ENCODE measurements at places on chromosomes 7 and 10.

GRCh38 chr7:2632733-2633537 is 1.1 kb downstream of the TTYH3 start:
- peak; percentile 67 for DNase-seq

DNA sequence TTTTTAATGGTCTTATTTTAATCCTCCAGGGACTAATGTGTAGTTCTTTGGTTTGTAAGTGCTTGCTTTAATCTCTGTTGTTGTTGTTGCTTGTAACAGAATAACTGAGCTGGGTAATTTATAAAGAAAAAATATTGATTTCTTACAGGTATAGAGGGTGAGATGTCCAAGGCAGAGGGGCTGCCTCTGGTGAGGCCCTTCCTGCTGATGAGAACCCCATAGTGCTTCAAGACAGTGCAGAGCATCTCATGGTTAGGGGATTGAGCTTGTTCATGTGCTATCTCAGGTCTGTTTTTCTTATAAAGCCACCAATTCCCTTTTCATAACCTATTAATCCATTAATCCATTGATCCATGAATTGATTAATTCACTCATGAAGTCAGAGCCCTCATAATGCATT is 516.3 kb upstream of the KCND2 start:
- no peak for DNase-seq

GRCh38 chr10:105514106-105514505 is 873.0 kb downstream of the SORCS3 start:
- DNase-seq, result no peak

DNA sequence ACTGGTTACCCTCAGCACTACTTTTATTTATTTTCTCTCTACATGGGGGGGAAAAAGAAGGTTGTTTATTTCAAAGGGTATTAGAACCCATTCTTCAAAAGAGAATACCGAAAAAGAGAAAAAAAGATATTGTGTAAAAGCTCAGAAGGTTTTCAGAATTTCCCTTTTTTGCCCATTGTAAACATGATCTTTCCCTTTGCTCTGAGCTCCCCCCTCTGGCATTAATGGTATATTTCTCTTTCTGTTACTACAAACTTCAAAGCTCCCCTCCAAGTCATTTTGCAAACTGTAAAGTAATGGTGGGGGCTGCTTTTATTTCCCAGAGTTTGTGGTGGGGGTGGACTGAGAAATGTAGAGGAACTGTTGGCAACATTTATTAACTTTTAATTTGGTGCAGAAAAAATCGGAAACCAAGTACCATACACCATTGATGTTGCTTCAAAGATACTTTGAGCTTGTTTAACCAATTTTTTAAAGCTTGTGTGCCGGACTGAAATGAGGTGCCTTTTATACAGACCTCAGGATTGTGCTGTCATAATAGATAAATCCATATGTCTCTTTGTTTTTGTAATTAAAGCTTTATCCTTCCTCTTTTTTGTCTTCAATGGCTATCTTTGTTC is 181.5 kb downstream of the EXOC4 start:
- DNase-seq, result no peak

DNA sequence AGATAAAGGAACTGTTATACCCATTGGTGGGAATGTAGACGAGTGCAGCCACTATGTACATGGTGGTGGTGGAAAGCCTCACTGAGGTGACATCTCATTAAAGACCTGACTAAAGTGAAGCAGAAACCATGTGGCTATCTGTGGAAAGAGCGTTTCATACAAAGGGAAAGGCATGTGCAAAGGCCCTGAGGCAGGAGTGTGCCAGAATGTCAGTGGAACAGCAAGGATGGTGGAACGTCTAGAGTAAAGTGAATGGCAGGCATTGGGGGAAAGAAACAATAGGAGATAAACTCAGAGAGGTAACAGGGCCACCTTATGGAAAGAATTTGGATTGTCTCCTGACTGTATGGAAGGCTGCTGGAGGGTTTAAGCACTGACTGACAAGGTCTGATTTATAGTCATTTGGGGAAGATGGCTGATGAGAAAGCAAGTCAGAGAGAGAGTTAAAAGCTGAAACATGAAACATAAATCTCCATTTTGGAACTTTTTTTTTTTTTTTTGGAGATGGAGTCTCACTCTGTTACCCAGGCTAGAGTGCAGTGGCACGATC is 245.7 kb downstream of the STK31 start:
- no peak for DNase-seq

DNA sequence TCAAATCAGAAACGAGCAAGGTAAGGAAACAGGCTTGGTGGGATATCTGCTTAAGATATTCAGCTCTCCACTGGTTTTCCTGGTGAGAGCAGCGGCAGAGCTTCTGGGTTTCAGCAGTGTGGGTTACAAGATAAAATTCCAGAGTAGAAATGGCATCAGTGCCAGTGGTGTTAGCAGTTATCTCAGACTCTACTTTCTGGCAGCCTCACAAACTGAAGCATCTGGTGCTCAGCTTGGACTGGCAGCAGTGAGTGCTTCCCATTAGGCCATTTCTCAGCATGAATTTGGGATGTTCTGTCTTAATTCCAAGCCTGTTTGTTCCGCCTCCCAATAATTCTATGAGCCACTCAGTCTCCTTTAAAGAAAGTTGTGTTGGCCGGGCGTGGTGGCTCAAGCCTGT is 6.9 kb upstream of the GSTO2 start:
- DNase-seq, result no peak

- DNase-seq, result peak; percentile 76
Observed at GRCh38 chr10:133258818-133259601, 17.7 kb downstream of the ADAM8 start.

- no peak for DNase-seq
Observed at GRCh38 chr10:58698777-58699356, 186.2 kb downstream of the BICC1 start.

DNA sequence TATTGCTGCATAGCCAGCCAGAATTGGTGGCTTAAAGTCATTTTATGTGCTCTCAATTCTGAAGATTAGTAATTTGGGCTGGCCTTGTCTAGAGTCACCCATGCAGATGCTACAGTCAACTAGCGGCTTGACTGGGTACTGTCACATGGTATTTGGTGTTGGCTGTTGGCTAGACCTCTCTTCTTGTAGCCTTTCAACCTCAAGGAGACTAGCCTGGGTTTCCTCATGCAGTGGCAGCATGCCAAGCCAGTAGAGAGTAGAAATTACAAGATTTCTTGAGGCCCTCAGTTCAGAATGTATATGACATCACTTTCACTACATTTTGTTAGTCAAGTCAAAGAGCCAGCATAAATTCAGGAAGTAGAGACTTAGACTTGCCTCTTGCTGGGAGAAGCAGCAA is 3.7 kb upstream of the ZNF800 start:
- DNase-seq, result no peak

GRCh38 chr7:96315125-96315512 is 6.8 kb downstream of the SLC25A13 start:
- DNase-seq, result no peak

- DNase-seq, result no peak
Observed at GRCh38 chr10:104028146-104028545, 57.5 kb downstream of the COL17A1 start.

DNA sequence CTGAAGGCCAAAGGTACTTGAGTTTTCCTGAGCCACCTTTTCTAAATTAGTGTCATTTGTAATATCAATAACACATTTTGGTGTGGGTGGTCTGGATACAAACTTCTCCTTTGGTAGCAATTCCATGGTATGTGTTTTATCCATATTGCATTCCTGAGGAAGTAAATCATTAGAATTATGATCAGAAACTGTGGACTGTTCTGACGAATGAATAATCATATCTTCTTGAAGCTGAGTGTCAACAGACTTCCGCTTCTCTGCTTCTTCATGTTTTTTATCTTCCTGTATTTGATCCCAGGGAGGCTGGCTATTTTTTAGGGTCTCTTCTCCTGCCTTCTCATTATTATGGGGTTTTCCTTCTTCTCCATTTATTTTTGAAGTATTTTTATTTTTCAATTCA is 81.4 kb downstream of the NRBF2 start:
- DNase-seq, result no peak

DNA sequence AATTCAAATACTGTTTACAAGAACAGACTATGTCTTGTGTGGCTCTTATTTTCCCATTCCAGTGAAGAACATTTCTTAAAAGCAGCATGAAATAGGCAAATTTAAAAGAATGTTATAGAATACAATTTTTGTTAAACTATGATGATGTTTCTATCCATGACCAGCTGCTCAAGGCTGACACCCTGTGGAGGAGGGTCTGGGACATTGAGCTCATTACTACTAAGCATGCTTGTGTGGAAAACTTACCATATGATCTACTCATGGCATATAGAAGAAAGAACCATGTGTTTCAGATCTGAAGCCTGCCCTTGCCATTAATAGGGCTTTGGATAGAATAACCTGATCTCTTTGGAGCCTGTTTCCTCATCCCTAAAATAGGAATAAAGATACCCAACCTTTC is 125.0 kb downstream of the FOXP2 start:
- peak; percentile 28 for DNase-seq

GRCh38 chr10:7027913-7028808 is 382.7 kb downstream of the SFMBT2 start:
- DNase-seq, result no peak

DNA sequence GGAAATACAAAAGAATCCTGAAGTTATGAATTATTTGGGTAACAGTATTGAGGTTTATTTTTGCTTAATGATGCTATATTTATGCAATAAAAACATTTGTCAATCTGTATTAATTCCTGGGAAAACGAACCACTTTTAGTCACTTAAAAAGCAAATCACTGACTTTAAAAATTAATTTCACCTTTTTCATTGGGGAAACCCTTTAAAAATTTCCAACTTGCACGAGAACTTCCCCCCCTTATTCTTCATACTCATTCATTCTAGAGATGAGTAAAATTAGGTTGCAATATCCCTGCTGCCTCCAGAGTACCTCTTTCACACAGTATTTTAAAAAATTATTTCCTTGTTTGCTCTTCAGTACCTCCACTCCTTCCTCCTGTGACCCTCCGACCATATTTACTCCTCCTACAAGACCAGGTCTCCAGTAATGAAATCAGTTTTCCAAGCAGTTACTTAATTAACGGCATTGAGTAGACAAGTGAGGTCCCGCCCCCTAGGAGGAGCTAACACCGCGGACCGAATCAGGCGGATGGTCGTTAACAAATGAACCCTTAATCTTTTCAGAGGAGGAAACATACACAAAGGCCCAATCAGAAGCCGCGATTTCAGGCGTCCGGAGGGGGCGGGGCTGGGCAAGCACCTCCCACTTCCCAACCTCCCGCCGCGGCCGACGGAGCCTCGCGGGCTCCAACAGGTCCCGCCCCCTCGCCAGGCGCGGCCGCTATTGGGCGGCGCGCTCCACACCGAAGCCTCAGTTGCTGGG is 465 bp upstream of the TRIM24 start:
- peak; percentile 98 for DNase-seq

DNA sequence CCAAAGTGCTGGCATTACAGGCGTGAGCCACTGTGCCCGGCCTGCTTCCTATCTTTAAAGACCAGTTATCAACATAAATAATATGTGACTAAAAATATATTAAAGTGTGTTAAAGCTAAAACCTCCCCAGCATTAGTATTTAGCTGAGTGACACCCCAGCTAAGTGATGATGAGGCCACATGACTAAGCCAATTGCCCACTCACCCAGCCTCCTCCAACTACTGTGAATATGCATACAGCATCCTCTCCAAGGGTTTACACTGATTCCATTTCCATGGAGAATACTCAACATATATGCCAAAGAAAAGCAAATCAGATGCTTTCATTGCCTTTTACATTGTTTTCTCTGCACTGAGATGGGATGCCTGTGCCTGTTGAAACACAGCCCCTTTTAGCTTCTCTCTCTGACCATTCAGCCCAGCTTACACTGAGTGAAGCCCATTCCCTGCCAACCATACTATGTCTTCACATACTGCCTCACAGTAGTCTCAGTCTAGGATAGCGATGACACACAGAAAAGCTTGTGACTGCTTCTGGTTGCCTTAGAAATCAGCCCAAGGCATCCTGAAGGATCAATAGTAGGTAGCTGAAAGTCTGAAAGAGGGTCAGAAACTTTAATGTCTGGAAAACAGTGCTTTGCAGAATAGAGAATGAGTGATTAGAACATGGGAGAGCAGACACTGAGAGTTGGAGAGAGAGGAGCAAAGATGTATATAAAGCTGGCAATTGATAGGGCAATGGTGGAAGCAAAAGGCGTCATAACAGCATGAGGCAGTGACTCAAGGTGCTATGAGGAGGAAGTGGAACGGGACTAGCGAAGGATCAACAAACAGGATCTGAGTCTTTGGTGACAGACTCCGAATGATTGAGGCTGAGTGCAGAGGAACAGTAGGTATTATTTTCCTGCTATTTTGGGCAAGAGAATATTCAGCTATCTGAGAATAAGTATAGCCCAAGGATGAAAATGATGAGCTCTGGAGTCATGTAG is 19.8 kb upstream of the ATE1 start:
- no peak for DNase-seq

DNA sequence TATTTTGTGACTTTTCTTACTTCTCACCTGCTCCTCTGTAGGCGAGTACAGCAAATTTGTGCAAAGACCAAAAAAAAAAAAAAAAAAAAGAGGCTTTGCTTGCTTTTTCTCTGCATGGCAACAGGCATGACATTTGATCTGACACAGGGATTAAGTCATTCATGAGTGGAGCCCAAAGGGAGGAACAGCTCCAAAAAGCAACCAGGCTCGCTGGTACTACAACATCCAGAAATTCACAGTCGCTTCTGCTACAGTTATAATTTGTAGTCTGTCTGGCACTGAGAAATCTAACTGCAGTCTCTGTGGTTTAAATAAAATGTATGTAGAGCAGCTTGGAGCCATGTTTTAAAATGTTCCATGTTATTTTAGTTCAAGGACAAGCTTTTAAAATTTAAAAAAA is 31.7 kb downstream of the MKX start:
- no peak for DNase-seq

DNA sequence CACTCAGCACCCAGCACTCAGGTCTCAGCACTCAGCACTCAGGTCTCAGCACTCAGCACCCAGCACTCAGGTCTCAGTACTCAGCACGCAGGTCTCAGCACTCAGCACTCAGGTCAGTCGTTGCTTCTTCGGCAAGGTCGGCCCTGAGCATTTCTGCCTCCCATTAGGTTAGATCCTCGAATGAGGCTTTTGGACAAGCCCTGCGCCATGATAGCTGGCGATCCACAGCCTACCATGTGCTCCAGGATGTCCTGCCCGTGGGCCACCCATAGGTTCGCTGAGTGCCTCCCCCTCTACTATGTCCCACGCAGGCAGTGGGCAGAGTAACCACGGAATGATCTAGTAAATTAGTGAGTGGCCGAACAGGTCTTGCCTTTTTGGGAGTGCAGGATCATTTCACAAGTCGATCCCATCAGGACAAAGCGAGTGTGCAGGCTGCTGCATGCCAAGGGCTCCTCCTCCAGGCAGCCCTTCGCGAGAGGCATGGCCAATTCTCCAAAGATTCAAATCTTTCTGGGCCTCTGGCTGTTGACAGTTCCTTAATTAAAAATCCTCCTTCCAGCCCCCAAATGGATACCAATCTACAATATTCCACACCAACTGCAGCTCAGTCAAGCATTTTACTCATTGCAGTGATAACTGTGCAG is 206.3 kb downstream of the ADARB2 start:
- no peak for DNase-seq

- no peak for DNase-seq
Observed at GRCh38 chr10:112756235-112756527, 193.9 kb upstream of the TCF7L2 start.

DNA sequence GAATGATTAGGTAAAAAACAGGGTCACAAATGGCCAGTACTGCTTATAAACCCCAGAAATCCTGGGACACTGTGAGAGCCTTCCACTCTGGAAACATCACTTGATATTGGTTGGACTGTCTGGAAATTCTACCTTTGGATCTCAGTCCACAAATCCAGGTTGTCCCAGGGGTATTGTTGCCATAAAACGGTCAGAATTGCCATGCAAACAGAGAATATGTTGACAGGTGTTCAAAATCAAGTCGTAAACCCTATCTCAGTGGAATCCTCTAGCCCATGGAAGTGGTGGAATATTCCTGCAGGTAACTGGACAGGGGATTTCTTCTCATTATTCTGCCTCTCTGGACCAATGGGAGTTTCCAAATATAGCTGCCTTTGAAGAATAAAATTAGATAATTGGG is 31.2 kb upstream of the KCTD7 start:
- no peak for DNase-seq

Data from ovary (tissue), 10 donors.